ENCODE measurements at places on chromosomes 3 and 15. TPM values are rescaled to one million over a fixed set of nuclear protein-coding genes. Genes with fewer than 3 reads are reported as not detected.

DNA sequence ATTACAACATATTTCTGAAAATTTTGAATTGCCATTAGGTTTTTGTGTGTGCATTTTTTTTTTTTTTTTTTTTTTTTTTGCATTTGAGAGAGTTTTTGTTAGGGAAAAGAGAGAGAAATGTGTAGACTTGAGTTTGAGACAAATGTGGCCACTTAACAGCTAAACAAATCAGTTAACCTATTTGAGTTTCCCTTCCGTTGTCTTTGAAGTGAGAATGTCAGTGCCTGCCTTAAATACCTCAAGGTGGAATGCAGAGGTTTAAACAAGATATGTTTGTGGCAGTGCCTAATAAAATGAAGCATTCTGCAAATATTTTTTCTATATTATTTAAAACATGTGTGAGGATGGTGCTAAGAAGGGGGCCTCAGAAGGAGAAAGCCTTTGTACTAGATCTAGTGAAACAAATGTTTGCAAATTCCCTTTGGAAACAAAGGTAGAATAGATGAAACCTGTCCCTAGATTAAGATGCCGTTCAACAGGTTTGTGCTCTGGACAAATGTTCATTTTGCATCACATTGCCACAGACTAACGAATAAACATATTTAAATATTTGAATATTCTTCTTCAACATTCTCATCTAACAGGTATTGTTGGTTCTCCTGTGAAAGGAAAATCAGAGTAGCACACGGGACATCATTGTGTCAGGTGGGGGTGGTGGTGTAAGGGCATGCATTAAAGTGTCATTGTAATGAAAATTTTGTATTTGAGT is 80.7 kb downstream of the SATB1 start:
- no peak overlapping the region for H3K27ac ChIP-seq
- H3K4me3 ChIP-seq, result no peak overlapping the region
- H3K27me3 ChIP-seq, result no peaks in the 10 kb centered on the region
- no peak for DNase-seq

- H3K27ac ChIP-seq, result no peak overlapping the region
- no peaks in the 10 kb centered on the region for H3K27me3 ChIP-seq
- DNase-seq, result no peak
- H3K4me3 ChIP-seq, result no peak overlapping the region
- H3K36me3 ChIP-seq, result no peaks in the 10 kb centered on the region
Measured at GRCh38 chr3:138242466-138242865, 55.4 kb downstream of the ARMC8 start.

- H3K4me1 ChIP-seq, result peaks cover 18% of the 10 kb centered on the region
- H3K36me3 ChIP-seq, result no peaks in the 10 kb centered on the region
Measured at GRCh38 chr3:195900436-195901355, 7.7 kb downstream of the TNK2 start.

The NR2E3 gene
- total RNA-seq, result not detected

The CELF6 gene
- total RNA-seq, result 1.1 TPM
